ENCODE measurements at places on chromosomes 7 and 10.
A peak's percentile ranks its signal among the peaks of the same experiment; 100 is the strongest.

GRCh38 chr10:58742141-58742540, 229.5 kb downstream of the BICC1 start:
- DNase-seq, result no peak

GRCh38 chr10:116985611-116986010, 19.4 kb downstream of the SHTN1 start:
- DNase-seq, result no peak

DNA sequence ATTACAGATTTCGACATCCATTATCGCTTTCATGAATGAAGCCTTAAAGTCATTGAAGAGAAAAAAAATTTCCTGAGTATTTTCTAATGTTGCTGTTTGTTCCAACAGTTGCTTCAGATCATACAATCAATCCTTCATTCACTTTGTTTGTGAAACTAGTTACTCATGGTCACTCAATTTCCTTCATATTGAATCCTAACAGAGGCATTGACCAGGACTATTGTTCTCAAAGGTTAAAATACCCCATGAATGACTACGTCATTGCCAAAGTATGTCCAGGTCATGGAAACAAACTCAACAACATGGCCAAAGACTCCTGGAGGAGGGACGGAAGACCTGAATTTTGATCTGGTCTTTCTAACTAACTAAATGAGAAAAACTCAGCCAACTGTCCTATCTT, 54.0 kb upstream of the ABCB5 start:
- DNase-seq, result peak; percentile 87

- no peak for DNase-seq
Observed at GRCh38 chr7:128919881-128920799, 9.6 kb upstream of the KCP start.

DNA sequence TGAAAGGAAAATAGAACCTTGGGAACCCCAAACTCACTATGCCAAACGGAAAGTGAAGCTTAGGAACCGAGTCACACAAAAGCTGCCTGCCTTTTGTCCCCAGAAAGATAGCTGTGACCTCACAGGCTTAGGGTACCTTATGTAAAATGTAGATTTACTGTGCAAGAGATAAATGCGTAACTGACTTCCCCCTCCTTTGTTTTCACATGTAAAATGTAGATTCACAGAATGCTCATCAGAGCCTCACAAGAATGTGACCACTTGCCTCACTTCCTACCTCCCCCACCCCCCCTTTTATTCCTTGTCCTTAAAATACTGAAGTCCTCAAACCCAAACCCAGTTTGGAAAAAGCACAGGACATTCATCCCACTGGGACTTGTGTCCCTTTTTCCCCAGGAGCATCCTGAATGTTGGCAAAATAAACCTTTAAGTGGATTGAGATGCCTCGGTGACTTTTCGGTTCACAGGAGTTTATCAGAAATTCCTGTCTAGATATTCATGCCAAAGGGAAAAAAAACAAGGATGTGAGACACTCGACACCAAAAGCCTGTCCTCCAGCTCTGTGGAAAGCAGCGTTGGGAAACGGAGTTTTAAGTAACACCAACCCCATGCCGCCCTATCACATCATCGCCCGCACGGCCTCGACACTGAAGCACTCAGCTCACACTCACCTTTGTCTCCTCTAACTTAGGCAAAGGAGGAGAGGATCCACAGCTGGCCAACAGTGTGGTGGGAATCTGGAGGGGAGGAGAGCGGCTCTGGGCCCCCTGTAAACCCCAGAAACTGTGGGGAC, 45.9 kb downstream of the SVIL start:
- DNase-seq, result no peak

DNA sequence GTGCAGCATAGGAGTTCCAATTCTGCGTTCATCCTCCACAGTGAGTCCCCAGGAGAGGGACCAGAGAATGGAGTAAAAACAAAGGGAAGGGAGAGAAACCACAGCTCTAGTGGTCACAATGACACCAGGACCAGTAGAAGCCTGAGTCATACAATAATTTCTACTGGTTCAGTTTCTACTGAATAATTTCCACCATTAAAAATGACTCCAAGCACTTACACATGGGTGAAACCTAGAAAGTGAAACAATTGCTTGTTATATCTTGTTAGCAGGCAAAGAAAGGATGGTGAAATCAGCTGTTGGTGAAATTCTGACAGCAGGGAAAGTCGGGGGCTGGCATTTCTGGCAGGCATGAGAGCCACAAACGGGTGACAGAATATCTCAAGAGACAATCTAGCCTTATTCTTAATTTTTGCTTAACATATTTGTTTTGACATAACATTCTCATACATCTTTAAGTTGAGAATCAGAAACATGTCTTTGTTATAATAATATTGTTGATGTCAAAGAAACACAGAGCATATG, 1065.8 kb upstream of the C7orf33 start:
- no peak for DNase-seq

GRCh38 chr7:81445462-81445861, 324.4 kb downstream of the HGF start:
- no peak for DNase-seq

DNA sequence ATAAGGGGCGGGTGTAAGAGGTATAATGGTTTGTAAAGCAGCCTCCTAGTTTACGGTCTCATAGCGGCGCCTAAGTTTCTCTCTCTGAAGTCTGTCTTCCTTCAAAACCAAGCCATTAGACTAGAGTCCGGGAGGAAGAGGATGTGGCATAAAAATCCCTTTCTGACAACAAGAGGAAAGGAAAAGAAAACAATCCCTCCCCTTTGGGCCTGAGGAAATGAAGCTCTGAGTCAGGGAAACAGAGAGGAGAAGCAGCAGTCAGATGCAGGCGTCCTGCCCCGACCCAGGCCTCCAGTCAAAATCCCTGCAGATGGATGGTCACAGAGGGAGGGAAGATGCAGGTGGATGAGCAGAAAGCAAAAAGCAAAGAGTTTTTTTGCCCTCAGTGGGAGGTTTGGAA, 23.7 kb downstream of the PARP12 start:
- no peak for DNase-seq

GRCh38 chr7:29113384-29114102, 32.8 kb downstream of the CPVL start:
- DNase-seq, result no peak

DNA sequence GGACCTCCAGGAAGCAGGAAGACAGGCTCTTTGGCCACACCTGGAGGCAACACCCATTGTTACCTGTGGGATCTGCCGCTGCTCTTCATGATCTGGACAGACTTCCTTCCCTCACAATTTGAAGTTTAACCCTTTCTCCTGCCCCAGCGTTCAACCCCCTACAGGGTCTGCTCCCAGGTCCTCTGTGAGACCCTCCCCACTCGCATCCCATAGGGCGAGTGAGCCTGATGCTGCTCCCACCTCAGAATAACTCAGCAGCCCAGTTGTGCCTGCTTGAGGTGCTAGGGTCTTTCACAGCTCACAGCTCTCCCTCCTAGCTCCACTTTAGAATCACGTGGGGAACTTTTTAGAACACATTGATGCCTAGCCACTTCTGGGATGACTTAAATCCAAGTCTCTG, 61.8 kb upstream of the C10orf90 start:
- DNase-seq, result no peak

GRCh38 chr7:74455291-74455804, 1.6 kb downstream of the GTF2IRD1 start:
- DNase-seq, result no peak

DNA sequence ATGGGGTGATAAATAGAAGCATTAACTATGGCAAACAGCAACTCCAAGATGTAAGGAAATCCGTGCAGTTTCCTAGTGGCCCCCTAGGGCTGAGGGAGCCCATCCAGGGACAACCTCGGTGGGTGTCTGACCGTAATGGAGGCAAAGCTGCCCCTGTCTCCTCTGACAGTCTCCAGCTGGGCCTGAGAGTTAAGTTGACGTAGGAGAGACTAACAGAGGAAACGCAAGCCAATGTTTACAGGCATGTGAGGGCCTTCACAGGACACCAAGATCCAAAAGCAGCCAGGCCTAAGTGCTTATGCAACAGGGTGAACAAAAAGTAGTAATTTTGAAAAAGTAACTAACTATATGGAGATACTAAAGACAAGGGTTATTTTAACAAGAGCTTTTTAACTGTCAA, 330.0 kb upstream of the C7orf33 start:
- no peak for DNase-seq

All from glomerular endothelial cell (primary cell).